ENCODE measurements at places on chromosomes 3 and 15. TPM values are rescaled to one million over a fixed set of nuclear protein-coding genes. Genes with fewer than 3 reads are reported as not detected.

The RRP9 gene
- polyA plus RNA-seq: 23.4 TPM

DNA sequence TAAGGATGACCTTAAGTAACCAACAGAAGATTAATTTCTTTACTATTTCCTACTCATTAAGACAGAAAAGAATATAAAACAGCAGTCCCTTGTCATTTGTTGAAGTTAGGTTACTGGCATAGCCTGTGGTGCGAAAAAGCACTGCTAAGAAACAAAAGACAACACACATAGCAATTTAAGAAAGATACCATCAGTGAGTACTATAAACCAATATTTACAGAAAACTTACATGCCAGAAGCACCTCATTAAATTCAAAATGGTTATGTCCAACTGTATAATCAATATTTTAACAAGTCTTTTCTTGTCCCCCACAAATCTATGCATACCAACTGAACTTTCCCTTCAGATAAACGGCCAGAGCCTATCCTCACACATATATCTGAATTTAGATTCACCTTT lies 42.0 kb downstream of the ANKRD28 start:
- DNase-seq: no peak

DNA sequence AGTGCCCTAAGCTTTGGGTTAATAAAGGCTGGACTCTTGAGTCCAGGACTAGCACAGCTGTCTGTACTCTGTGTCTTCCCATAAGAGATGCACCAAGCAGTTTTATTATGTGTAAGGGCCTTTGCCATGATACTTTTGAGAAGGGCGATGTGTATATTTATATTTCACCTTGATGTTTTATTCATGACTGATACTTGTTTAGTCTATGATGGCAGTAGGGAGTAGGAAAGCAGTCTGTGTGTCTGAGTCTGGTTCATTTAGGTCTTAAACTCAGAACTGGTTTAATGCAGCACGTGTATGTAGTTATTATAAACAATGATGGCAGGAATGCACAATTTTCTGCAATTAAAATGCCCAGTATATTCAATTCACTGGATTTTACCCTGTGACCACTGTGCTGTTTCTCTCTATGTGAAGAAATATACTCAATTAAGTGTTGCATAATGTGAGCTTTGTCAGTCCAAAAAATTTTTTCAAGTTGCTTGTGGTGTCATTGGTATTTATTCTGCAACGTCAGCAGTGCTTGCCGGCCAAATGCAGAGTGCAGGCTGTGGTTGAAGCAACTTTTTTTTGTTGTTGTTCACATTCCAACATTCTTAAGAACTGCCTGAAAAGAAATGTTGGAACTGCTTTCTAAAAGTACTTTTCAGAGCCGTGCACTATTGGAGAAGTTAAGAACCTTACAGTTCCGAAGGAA lies 423.7 kb upstream of the SEMA6D start:
- DNase-seq: peak; percentile 88

The CYP19A1 gene
- polyA plus RNA-seq: 0.06 TPM

DNA sequence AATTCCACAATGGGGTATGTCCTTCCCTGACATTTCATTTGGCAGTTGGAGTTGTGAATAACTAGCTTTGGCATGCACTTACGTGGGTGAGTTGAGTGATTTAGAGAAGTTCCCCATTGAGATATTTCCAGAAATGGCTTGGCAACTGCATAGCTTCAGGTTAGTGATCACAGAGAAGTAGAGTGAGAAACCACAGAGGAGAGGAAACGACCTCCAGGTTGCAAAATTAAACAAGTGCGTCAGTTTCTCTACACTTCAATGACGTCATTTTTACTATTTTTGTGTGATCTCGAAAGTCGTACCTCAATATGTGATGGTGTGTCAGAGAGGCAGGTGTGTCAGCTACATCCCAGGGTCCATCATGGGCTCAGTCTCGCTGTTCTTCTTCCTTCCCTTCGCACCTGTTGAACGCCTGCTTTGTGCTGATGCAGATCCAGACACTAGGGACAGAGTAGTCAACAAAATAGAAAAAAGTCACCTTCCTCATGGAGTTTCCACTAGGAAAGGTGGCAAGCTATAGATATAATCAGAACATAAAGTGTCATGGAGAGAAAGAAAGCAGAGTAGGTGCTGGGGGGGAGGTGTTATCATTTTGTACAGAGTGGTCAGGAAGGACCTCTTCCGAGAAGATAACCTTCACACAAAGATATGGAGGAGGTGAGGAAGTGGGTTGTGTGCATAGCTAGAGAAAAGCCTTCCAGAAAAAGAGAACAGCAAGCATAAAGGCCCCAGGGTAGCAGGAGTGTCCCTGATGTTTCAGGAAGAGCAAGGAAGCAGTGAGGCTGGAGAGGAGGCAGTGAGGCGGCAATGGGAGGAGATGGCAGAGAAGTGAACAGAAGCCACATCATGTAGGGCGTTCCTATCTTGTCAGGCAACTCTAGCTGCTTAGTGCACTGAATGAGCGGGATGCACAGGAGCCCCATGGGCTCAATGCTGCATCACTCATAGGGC lies 75.6 kb downstream of the MCTP2 start:
- DNase-seq: no peak

DNA sequence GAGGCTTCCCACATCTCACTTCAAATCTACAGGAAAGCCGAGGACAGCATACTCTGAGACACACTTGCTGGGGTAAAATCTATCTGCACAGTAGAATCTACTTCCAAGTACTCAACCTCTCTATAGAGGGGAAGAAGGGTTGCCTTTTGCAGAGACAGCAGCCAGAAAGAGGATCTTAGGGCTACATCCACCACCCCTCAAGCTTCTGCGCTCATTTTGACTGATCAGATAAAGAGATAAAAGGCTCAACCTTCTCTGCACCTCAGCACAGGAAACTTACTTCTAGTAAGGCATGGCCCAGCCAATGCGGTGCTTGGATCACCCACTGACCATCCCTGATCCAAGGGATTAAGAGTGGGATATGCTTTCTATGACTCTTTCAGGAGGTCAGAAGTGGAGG lies 6.9 kb upstream of the SLC9A9 start:
- DNase-seq: no peak

GRCh38 chr3:82259994-82260393 lies 498.5 kb upstream of the GBE1 start:
- no peak for DNase-seq

The P3H2 gene
- 13.5 TPM for polyA plus RNA-seq

The LRRC31 gene
- not detected for polyA plus RNA-seq
